ENCODE measurements at places on chromosomes 1 and 21. TPM values are rescaled to one million over a fixed set of nuclear protein-coding genes. Genes with fewer than 3 reads are reported as not detected.

Gene LRRC39
- total RNA-seq, result not detected

Gene PCSK9
- 0.70 TPM for total RNA-seq

DNA sequence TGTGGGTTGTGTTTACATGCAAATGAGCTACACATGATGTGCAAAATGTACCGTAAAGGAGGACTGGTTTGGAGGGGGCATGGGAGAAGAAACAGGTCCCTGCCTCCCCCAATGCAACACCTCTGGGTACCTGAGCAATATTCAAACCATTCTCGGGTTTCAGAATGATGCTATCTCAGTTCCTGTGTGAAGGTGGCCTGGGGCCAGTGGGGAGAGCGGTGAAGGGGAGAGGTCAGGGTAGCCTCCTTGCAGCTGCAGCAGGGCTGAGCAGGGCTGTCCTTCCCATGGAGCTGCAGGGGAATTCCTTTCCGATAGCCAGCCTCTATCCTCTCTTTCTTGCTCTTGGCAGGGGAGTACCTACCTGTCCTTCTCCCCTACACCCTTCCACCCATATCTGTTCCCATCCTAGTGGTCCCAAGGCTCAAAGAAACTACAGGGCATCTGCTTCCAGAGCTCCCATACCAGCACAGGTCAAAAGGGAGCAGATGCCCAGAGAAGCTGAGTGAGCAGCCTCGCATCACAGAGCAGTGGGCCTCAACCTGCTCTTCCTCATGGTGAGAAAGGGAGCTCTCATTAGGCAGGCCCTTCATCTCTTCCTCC lies 11.9 kb downstream of the MEF2D start:
- DNase-seq, result no peak

GRCh38 chr1:205590457-205590768 lies 41.4 kb downstream of the ELK4 start:
- DNase-seq, result no peak

- DNase-seq, result no peak
Measured at GRCh38 chr1:100658716-100659026, 60.9 kb upstream of the VCAM1 start.

Gene MDM4
- total RNA-seq, result 30.8 TPM

DNA sequence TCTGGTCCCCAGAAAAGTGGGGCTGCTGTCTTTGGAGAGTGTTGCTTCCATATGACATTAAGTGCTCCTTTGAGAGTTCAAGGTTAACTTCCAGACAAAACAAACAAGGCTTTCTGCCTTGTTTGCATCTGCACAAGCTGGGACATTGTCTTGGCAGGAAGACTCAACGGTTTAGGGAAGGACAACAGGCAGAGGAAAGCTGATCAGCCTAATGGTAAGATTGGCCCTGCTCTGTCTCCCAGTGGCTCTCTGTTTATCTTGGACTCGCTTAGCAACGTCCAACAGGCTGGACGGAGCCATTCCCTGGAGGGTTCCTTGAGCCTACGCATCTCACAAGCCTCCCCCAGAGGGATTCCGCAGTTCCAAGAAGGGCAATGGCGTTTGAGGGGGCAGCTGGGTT lies 62.2 kb upstream of the SLC44A3 start:
- DNase-seq, result no peak

DNA sequence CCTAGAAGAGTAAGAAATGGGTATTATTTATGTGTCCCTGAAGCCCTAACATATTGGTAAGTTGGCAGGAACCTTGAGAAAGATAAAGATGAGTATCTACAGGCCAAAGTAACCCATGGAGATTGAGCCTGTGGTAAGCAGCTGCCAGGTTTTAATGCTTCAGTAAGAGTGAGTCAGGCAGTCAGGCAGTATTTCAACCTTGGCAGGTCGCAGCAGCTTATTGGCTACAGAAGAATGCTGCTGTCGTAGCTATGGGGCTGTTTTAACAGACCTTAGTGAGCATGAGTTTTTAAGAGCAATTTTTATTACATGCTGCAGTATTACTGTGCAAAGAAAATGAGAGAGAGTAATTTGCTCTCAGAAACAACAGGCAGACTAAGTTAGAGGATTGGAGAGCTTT lies 10.3 kb upstream of the SLC30A10 start:
- no peak for DNase-seq

DNA sequence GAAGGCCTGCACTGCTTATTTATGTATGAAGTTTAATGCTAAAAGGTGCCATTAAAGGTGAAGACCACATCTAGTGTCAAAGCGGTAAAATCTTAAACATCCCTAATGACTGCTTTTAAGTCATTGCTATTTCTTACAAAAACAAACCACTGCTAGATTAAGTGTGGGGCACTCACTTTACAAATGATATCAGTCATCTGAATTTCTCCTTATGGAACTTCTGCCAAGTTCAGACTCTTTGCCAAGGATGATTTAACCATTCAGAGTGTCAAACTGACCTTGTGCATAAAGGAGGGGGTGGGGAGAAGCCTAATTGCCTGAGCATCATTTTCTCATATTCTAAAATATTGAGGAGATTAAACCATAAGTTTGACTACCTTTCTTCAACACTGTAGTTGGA lies 271.5 kb downstream of the TGFB2 start:
- peak; percentile 2 for DNase-seq

- DNase-seq, result no peak
Measured at GRCh38 chr1:240811256-240811655, 199.3 kb upstream of the GREM2 start.

GRCh38 chr1:235588916-235589515 lies 60.6 kb downstream of the GNG4 start:
- DNase-seq, result no peak

Gene SPRR2A
- total RNA-seq, result not detected

Gene TTC34
- 0.05 TPM for total RNA-seq

Gene MRAP
- not detected for total RNA-seq

Gene SIM2
- total RNA-seq, result 0.05 TPM

DNA sequence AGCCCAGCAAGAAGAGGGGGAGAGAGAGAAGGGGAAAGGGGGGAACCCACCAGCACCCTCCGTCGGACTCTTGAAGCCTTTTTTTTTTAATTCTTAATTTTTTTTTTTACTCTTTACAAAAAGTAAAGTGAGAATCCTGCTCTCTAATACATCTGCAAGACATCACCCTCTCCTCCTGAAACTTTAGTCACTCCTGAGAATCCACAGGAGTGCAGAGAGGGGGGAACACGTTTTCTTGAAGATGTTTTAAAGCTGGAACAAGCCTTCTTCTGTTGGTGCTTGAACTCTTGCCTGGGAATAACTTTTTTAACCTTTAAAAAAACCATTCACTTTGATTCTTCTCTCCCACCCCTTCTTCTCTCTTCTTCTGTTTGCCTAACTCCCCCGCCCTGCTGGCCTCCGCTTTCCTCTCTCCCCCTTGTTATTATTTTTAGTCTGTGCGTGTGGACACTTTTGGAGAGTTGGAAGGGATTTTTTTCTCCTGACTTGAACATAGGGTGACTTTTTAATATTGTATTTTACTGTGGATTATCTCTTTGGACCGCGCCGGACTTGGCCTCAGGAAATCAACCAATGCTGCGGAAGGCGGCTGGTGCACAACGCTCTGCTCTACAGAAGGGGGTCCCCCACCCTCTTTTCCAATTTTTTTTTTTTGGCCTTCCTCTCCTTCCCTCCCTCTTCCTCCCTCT lies 383 bp upstream of the PRRX1 start:
- no peak for DNase-seq

DNA sequence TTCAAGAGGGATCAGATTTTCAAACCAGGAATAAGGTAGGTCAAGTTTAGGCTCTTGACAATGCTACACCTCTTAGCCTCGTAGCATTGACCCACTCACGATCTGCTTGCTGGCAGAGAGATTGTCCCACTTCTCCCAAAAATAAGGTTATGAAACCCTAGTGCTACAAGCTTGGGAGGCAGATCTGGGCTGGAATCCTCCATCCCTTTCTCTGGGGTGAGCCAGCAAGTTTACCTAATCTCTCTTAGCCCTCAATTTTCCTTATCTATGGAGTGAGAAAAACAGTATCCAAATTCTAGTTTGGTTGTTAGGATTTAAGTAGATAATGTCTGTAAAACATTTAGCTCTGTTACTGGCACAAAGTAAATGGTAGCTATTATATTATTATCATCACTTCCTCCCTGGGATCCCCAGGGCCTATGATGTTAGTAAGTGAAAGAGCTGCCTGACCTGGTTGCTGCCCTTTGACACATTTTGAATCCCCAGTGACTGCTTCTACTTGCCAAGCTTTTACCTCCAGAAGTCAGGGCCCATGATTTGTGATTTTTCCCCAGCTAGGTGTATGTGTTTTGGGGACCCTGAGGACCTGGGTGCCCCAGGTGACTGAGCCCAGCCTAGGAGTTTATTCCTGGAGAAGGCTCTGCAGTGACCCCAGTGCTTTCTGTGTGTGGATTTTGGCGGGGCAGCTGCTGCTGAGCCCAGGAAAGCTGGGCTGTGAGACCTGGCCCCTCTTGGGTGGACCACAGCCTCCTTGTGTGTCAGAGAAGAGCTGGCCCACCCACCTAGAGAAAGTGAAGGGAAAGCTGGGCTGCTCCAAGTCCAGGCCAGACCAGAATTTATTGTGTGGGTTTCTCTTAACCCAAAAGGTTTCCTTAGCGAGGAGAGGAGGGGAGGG lies 48.2 kb upstream of the VANGL1 start:
- no peak for DNase-seq

DNA sequence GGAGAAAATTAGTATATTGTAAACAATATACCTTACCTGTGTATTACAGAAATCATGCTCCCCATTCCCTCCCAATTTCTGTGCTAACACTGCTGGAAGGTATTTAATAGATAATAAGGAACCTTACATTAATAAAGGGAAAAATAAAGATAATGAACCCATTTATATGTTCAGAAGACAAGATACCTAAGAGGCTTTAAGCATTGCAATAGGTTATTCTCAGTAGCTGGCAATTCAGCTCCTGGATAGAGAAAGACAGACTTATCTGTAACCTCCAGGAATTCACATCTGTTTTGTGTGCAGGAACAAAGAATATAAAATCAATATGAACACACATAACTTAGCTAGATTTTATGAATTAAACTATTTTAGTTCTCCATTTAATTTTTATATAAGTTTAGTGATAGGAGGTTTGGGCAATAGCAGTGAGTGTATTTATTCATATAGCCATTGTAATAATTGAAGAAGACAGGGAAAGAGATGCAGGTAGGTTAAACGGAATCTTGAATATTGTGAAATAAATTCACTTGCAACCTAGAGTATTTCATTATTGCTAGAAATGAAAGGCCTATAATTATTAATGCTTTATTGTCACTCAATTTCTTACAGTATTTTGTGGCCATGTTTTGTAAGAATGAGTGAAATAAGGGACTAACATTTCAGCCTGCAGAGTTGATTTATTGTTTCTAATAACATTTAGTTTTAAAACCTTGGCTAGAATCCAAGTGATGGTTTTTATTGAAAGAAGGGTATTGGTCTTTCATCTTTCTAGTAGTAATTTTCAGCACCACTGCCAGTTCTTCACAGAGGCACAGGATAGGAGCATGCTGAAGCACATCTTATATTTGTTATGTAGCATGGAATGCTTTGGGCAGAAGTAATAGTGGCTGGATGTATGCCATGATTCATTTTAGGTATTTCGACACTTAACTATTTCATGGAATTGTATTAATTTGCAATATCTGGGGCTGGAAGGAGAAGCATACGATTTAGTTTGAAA lies 1.5 kb downstream of the XPR1 start:
- DNase-seq, result peak; percentile 9

Gene PRKACB
- 30.8 TPM for total RNA-seq

DNA sequence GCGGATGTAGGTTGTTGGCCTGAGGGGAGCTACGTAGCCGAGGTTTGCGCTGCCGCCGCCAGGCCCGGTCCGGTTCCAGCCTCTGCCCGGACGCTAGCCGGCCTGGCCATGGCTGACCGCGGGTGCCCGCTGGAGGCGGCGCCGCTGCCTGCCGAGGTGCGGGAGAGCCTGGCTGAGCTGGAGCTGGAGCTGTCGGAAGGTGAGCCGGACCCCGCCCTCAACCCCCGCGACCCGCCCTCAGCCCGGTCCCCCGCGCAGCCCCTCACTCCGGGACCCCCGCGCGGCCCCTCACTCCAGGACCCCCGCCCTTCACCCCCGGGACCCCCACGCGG lies 299 bp downstream of the DIP2A start:
- no peak for DNase-seq

GRCh38 chr1:199041173-199041914 lies 402.5 kb downstream of the PTPRC start:
- DNase-seq, result no peak

DNA sequence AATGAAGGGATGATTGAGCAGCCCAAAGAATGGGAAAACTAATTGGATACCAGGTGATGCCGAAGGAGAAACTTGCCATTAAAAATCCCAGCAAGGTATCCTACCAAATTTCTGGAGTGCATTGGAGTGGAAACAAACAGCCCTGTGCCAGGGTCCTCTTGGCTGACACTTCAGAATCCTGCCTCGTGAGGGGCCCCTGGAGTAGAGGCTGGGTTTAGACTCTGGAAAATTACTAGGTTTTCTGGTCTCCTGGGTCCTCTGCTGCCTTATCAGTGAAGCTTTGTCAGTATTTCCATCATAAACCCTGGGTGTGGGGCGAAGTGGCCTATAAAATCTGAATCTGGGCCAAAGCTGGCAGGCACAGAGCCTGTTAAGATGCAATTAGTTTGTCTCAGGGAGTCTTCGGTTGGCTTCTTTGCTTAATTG lies 289.2 kb upstream of the USP24 start:
- no peak for DNase-seq

Gene FABP3
- 1.1 TPM for total RNA-seq

Gene KRTAP20-1
- not detected for total RNA-seq

Gene CDC20
- total RNA-seq, result 22.1 TPM

GRCh38 chr1:119884711-119885110 lies 11.6 kb downstream of the ADAM30 start:
- DNase-seq, result no peak

- DNase-seq, result no peak
Measured at GRCh38 chr1:151478923-151479322, 19.6 kb upstream of the POGZ start.

GRCh38 chr1:20578062-20578461 lies 10.8 kb upstream of the CDA start:
- DNase-seq, result peak; percentile 37

GRCh38 chr1:40755067-40755466 lies 28.5 kb upstream of the KCNQ4 start:
- DNase-seq, result no peak

Gene SHE
- 177 TPM for total RNA-seq

Gene LAD1
- 0.09 TPM for total RNA-seq

GRCh38 chr1:157628773-157629172 lies 30.9 kb upstream of the FCRL4 start:
- no peak for DNase-seq

- DNase-seq, result no peak
Measured at GRCh38 chr1:56120021-56120420, 459.3 kb downstream of the PLPP3 start.

- DNase-seq, result peak; percentile 99
Measured at GRCh38 chr1:173190101-173190936, 16.8 kb downstream of the TNFSF4 start.
